Hippocampal formation (tissue), 2 donors: ENCODE measurements at places on chromosomes 1 and 21.

- DNase-seq, result no peak
Measured at GRCh38 chr1:226309398-226310244, 657 bp upstream of the LIN9 start.

- DNase-seq, result no peak
Measured at GRCh38 chr1:93346421-93346993, 800 bp downstream of the DR1 start.

DNA sequence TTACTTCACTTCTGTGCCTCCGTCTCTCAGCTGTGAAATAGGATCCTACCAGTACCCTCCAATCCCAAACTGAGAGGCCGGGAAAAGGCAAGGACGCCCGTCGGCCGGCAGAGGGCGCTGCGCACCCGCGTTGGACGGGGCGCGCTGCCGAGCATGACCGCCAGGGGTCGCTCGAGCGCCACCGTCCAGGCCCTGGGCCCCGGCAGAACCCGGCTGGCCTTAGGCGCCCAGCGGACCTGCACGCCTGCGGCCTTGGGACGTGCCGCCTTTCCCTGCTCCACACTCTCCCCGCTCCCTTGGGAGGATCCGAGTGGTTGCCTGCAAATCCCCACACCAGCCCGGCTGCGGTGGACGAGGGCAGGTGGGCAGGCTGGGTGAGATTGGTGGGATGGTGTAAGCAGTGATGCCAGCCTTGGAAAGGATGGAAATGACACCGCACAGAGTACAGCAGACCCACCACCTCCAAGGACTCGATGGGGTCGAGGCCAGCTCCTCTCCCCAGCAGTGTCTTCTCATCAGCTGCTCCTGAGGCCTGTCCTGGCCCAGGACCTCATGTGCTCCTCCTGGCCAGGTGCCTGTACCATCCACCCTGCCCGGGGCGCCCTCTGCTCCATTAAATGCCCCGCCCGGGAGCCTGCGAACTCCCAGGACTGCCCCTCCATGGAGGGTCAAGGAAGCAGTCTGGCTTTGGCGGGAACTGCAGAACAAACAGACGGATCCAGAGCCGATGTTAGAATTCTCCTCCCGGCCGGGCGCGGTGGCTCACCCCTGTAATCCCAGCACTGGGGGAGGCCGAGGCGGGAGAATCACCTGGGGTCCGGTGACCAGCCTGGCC, 47.4 kb upstream of the LBR start:
- DNase-seq, result peak; percentile 65

DNA sequence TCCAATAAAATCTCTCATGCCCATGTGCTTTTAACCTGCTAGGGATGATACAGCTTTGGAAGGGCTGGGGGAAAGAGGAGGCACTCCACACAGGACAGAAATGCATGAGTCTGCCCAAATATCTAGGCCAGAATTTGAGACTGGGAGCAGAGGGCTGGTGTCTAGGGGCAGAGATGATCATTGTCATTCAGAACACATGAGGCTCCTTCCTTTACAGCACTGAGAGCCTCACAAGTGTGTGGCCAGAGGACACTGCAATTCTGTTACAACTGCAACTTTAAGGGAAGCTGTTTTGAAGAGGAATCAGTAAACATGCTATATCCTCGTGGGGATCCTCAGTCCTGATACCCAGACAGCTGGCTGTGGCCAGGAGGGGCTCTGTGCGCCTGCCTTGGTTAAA, 541.3 kb downstream of the OMA1 start:
- no peak for DNase-seq

- no peak for DNase-seq
Measured at GRCh38 chr1:43279161-43279560, 6.2 kb downstream of the C1orf210 start.
